ENCODE measurements at places on chromosomes 6 and 20.

DNA sequence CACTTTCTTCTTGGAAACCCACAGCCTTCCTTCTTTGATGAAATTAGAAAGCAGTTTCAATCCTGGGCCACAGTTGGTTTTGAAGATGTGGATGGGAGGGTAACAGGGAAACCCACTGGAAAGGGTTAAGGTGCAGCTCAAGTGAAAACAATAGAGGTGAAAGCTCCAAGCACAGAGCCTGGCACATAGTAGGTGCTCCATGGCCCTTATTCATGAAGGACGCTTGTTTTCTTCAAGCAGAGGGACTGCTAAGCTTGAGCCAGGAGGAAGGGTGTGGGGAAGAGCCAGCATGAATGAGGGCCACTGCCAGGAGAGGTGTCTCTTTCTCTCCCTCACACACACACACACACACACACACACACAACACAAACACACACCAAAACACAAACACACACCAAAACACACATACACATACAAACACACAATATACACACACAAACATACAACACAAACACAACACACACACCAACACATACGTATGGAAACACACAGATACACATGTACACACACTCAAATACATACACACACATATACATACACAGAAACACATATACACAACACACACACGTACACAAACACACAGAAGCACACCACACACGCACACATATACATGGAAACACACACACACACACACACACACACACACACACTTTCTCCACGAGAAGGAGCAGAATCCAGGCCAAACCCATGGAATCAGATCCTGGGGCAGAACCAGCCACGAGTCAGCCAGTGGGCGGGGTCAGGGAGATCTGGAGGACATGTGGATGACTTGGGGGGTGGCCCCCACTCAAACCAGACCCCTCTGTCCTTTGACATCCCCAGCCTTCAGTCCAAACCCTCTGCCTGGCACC, 23.7 kb upstream of the RBPJL start:
- DNase-seq = no peak

DNA sequence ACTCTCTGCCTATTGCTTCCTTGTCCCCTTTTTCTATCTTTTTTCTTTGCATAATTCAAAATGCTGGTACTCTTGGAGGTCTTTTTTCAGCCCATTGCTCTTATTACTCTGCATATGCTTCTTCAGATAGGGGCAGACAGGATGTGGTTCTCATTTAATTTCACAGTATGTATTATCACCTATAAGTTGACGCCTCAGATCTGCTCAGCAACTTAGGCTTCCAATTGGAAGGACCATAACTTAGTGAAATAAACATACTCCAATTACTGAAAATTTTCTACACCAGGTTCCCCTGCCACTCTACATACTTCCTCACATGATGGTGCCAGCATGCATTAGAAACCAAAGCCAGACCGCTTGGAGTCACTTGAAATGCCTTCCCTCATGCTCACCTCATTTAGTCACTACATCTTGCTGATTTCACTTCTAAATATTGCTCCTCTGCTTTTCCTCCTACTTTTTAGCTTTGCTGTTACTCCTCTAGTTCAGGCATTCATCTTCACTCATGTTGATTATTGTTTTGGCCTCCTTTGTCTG, 34.5 kb upstream of the AHI1 start:
- no peak for DNase-seq

- DNase-seq = no peak
Observed at GRCh38 chr6:116329156-116329555, 41.6 kb upstream of the DSE start.

DNA sequence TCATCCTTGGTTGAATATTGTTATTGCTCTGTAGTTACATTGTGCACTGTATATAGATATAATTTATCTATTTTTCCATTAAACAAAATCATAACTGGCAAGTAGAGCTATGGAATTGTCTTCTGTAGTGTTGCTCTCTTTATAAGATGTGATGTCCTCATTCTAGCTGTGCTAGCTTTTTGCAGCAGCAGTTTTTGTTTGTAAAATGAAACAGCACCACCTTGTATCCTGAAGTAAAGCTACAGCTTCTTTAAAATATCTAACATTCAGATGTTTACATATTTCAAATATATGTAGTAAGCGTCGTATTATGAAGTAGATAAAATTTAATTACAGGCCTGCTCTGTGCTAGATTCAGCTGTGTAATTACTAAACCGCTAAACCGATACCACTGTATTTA, 328.8 kb upstream of the MANEA start:
- no peak for DNase-seq

- DNase-seq = no peak
Observed at GRCh38 chr20:22801528-22801927, 217.2 kb upstream of the FOXA2 start.

DNA sequence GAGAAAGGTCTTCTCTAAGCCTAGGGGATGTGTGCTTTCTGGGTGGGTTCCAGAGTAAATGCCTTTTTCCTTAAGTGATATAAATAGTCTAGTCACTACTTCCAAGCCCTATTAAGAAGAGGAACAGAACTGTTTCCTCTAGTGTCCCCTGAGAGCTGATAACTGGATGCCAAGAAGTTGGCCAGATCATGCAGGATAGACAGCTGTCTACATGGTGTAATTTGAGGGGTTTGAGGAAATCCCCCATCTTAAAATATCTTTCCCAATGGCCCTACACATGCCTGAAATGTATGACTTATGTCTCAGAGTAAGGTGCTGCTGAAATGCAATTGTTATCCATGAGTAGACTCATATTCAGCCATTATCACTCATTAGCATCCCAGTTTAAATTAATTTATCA, 20.2 kb upstream of the PIM1 start:
- DNase-seq = no peak

GRCh38 chr20:38170219-38170825, 5.3 kb upstream of the TGM2 start:
- DNase-seq = no peak

GRCh38 chr6:73969971-73970970, 274.3 kb downstream of the CD109 start:
- DNase-seq = no peak

DNA sequence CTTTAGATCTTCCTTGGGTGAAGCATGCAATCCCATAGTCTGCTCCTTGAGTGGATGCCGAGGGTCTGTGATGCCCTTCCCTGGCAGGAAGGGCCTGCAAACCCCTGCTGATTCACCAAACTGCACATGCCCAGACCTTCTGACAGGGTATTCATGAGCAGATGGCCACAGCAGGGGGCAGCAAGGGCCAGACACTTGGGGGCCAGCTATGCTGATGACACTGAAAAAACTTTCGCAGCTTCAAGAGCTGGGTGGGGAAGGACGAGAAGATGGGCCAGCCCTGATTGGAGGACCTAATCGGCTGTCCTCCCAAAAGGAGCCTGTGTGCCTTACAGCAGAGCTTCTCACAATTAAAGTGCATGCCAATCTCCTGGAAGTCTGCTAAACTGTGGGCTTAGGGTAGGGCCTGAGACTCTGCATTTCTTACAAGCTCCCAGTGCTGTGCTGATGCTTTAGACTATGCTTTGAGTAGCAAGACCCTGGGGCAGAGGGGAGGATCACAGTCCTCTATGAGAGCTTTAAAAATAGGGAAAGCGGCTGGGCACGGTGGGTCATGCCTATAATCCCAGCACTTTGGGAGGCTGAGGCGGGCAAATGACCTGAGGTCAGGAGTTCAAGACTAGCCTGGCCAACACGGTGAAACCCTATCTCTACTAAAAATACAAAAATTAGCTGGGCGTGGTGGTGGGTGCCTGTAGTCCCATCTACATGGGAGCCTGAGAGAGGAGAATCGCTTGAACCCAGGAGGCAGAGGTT, 15.2 kb upstream of the GDAP1L1 start:
- no peak for DNase-seq

DNA sequence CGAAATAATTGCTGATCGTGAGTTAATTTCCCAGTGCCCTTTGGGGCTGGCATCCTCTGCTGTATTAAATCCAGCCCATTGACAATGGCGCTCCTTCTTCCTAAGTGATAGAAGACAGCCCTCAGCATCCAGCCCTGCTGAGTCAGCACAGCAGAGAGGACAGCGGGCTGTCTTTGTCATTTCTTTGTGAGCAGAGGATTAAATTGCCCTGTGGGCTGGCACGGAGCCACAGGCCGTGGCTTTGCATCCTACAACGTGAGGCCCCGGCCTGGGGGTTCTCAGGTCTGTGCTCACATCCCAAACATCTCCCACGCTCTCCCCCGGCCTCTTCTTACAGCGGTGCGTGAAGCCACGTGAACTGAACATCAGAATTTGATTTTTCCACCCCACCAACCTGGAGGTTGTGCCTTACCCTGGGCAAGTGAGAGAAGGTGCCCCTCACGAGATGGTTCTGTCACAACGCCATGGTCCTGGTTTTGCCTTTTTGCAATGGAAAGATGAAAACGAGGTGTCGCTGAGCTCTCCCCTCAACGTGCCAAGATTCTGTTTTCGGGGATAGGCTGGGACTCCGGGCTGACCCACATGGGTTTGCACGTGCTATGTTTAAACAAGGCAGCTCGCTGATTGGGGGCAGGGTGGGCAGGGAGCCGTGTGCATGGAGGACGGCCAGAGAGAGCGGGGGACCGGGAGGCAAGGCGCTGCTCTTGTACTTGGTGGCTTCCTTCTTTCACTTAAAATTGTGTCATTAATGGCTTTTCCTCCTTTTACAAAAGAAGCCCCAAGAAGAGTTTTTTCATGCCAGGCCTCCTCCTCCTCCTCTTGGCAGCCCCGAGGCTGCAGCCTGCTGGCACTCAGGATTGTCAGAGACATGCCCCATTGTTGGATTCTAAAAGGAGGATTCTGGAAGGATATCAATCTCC, 19.5 kb downstream of the CDH4 start:
- DNase-seq = no peak

- DNase-seq = no peak
Observed at GRCh38 chr6:14747881-14748520, 497.9 kb upstream of the JARID2 start.

DNA sequence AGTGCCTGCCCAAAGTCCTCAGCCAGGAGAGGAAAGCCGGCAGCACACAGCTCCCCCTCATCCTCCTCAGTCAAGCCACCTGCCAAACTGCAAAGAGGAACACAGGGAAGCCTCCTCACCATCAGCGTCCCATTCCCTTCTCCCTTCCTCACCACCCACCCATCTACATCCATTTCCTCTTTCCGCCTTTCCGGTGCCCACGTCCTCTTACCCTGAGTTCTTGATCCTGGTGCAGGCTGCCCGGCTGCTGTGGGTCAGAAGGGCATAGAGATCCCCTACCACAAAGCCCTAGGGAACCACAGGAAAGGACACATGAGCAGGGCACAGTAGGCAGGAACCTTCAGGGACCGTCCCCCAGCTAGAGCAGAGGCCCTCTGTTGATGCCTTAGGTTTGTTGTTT, 6.0 kb downstream of the GNMT start:
- no peak for DNase-seq

- no peak for DNase-seq
Observed at GRCh38 chr6:158185729-158186456, 17.7 kb downstream of the GTF2H5 start.

DNA sequence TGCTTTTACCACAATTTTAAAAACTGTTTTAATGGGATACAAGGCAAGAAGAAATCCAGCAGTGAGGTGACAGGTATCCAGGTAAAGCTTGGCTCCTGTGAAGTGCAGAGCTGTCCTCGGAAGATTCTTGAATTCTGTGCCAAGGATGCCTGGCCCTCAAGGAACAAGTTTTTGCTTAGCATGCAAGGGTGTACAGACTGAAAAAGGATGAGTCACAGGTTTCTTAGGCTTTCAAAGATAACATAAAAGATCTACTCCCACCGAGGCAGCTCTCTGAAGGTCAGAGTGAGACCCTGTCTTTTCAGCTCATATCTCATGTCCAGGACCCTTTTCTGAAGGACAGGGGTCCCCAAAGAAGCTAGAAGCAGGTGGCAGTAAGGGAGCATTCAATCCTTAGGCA, 83.3 kb downstream of the CHD6 start:
- no peak for DNase-seq

GRCh38 chr6:122995921-122996793, at the start of gene CLVS2:
TSS of gene CLVS2 (plus strand) at chr6:122996235. CDS start at chr6:122997778, 1,543 bp downstream.
- DNase-seq = no peak

- DNase-seq = no peak
Observed at GRCh38 chr6:18368277-18369105, 18.7 kb upstream of the RNF144B start.
